NCI-H2081 (cell line): ENCODE measurements at places on chromosomes 4 and X.

DNA sequence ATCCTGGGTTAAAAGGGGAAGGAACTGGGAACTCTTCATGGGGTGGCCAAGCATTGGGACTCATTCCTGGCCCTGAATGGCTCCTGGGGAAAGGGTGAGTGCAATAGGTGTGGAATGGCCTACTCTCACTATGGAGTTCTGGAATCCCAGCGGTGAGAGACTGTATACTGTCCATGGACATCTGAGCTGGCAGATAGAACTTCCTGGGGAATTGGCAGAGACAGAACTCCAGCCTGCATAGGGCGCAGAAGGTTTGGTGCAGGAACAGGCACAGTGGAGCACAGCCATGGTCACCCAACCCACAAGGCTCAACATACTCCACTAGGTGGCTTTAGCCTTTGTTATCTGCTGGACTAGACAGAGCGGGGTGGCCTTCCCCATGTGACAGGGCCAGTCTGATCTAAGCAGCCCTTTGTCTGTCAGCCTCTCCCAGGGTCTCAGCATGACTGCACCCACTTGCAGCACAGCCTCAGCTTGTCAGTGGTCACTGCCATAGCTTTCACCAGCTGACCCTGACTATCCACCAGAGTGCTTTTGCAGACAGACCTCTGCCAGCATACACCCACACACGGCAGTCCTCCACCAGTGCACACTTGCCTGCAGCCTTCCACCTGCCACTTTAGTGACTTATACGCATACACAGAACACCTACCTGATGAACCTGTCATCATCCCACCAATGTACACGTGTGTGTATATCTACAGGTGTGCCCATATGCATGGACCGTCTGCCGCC, 48.4 kb downstream of the TECRL start:
- DNase-seq, result no peak

DNA sequence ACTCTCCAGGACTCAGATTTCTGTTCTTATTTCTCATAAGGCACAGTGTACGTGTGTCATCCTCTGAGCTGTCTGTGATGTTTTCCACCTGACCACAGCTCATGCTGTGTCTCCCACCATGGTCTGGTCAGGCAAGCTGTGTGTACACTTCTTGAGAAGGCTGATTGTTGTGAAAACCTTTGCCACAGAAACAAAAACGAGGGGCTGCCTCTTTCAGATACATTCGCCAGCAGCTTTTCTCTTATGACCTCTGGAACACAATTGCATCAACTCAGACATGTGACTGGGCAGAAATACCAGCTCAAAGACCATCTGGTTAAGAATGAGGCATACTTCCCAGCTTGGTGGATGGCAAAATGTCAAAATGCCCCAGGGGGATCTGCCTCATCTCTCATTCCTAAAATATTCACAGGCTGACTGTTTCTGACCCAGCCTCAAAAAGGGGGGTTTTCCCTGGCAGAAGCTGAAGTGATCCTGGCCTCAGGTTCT, 46.1 kb downstream of the PGRMC2 start:
- DNase-seq, result no peak

GRCh38 chr4:1723131-1723801, 1.9 kb downstream of the TACC3 start:
- DNase-seq, result no peak

DNA sequence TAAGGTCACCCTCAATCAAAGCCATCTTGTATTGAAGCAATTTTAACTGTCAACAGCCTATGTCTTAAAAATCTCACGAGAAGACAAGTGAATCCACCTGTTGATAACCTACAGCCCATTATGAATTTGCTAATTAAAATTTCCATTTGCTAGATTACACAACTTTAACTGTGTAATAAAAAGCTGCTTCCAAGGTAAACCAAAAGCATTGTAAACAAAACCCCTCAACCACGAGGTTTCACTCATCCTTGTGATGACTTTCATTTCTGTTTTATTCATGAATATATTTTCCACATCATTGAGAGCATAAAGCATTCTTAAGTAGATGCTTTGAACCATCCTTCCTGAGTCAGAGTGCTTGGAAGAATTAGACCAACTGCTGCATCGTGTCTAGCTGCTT, 217.5 kb upstream of the GYPA start:
- DNase-seq, result no peak

GRCh38 chrX:24513416-24513815, 48.3 kb downstream of the PDK3 start:
- no peak for DNase-seq
